ENCODE measurements at places on chromosomes 1 and 21.

DNA sequence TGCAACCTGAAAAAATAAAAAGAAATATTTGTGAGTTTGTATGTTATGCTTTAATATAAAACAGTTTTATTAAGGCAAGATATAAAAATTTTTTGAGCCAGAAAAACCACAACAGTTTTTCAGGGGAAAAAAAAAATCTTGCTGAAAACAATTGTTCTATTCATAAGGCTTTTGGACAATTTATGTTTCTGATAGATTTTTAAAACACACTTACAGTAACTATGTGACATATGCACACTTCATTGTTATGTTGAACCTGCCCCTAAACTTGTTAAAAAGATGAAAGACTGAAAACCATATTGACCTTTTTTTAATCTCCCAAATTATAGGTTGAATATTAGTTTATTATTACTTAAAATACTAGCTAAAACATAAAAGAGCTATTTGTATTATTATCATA lies 279.9 kb upstream of the C1orf105 start:
- DNase-seq = no peak

DNA sequence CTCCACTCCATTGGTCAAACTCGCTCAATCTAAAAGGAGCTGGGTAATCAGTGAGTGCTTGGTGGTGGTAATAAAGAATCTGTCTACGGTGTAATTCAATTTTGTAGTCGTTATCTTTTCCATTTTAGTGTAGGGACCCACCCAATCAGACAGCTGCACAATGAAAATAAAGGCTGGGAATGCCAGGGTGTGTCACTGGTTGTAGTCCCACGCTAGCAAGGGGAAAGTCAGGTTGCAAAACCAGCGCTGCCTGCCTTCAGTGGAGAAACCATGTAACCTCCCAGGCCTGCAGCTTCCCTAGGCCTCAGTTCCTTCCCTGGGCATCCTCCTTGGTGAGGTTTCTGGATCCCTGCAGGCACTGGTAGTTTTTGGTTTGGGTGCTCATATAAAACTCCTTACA lies 49.4 kb upstream of the PPP2R5A start:
- no peak for DNase-seq

GRCh38 chr1:60888126-60888525 lies 194.2 kb upstream of the NFIA start:
- DNase-seq = no peak

GRCh38 chr1:82604524-82604923 lies 803.8 kb downstream of the ADGRL2 start:
- no peak for DNase-seq

- no peak for DNase-seq
Observed at GRCh38 chr1:94804442-94804837, 15.7 kb upstream of the SLC44A3 start.

DNA sequence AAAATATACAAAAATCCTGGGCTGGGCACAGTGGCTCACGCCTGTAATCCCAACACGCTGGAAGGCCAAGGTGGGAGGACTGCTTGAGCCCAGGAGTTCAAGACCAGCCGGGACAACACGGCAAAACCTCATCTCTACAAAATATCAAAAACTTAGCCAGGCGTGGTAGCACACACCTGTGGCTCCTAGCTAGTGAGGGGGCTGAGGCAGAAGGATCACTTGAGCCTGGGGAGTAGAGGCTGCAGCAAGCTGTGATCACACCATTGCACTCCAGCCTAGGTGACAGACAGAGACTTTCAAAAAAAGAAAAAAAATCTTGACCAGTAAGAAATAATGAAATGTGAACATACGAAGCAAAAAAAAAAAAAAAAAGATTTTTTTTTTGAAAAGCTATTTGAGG lies 52.1 kb downstream of the ARID4B start:
- DNase-seq = no peak

DNA sequence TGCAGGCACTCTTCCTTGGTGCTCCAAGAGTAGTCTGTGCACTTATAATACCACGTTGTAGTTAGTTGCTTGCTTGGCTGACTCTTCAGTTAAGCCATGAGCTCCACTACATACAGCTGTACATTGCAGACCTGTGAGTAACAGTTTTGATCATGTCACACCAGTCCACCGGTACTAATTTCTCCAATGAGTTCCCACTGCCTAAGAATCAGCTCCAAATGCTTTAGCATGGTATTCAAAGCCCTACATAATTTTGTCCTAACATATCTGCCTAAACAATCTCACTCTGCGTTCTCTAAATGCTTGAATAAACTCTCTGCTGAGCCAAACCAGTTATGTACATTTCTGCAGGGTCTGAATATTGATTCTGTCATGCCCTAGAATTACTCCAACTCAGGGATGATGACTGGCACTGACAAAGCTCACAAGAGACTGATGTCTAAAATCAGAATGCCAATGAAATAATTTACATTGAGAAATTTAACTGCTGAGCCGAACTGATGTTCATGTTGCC lies 200.7 kb downstream of the LHX8 start:
- DNase-seq = no peak

DNA sequence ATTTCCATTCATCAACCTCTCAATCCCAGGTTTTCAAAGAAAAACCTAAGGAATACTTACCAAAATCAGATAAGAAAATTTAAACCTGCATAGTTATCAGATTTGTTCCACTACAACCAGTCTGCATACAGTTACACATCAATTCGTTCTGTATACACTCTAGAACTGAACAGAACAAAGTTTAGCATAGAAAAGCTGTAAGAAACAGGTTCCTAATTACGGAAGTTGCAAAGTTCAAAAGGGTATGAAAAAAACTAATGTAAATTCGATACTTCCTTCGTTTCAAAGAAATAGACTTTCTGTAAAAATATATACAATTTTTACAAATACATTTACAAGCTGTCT lies 3.1 kb downstream of the MCL1 start:
- no peak for DNase-seq

DNA sequence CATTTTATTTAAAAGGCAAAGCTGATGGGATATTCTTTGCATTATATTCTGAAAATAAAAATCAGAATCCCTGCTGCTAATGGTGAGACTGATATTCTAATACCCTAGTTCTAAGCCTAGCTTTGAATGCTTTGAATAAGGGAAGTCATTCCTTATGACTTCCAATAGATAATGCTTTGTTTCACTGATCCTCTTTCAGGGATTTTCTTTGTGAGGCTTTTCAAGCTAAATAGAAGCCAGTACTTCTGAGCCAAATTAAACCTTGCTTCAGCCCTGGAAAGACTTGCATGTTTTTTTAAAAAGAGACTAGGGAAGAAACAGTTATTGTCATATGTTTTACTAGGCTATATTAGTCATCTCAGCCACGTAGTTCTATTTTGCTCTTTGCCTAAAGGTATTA lies 68.5 kb upstream of the CACYBP start:
- DNase-seq = no peak

DNA sequence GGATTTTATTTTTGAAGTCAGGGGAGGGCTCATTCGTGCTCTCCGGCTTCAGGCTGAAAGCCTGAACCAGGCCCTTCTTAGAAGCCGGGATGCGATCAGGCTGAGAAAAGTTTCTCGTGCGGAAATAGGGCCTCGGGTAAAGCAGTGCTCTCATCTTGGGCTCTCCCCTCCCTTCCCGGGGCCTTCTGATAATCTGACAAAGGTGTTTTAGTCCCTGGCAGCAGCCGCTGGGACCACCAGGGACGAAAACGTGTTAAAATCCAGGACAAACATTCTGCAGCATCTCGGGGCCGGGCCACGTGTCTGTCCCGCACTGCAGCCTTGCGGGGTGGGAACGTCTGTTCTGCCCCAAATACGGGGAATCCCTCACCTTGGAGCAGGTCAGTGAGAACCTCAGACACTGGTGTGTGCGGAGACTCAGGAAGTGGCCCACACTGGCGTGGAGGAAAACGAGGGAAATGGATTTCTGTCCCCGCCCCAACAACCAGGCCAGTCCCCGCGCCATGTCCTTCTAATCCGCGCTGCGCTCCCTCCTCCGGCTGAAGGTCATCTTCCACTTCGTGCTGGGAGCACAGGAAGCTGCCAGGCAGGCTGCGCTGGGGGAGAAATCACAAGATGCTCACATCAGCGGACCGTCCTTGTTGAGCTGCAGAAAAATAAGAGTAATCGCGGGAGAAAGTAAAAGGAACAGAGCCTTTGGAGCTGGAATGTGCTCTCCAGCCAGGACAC lies 16.6 kb upstream of the AJAP1 start:
- DNase-seq = no peak

DNA sequence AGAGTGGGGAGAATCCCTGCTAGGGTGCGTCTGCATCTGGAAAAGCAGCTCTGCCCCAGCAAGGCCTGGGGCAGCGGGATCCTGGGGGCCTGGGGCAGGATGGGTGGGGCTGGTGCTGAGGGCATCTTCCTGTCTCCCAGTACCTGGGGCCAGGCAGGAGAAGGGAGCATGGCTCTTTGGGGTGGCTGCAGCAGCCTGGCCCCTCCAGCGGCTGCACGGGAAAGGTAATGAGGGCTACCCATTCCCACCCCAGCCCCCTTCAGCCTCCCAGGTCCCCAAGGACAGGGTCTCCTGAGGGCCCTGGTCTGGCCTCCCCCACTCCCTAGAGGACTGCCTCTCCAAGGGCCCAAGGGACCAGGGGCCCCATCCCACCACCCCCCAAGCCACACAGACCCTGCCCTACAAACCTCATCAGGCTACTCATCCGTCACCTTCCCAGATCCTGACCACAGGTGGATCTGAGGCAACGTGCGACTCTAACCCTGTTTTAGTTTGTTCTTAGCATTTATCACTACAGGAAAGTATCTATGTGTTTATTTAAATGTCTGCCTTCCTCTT lies 910 bp upstream of the ANKRD65 start:
- DNase-seq = no peak

DNA sequence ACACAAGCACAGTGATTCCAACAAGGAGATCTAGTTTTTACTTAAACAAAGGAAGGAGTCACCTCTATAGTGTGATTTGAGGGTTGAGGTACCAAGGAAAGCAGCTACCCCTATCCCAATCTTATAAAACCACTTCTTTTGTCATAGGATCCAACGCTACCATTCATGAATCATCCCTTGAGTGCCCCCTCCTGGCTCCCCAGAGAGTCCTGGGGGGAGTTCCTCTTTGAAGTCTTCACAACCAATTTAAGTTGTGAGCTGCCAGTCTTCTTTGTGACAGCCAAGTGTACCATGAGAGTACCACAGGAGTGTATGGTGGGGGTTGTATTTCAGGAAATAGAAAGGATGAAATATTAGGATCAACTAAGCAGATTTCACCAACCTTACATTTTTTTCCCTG lies 39.1 kb upstream of the NHLH2 start:
- no peak for DNase-seq

DNA sequence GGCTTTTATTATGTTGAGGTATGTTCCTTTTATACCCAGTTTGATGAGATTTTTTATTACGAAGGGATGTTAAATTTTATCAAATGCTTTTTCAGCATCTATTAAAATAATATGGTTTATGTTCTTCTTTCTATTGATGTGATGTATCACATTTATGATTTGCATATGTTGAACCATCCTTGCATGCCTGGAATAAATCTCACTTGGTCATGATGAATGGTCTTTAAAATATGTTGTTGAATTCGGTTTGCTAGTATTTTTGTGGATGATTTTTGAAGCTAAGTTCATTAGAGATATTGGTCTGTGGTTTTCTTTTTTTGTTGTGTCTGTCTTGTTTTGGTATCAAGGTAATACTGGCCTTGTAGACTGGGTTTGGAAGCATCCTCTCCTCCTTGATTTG lies 14.1 kb downstream of the GPR88 start:
- DNase-seq = no peak

GRCh38 chr1:212955098-212955497 lies 4.8 kb downstream of the VASH2 start:
- no peak for DNase-seq

GRCh38 chr1:51569284-51570062 lies 47.4 kb upstream of the OSBPL9 start:
- DNase-seq = peak; percentile 34
